ENCODE measurements at places on chromosomes 5 and 9.
A peak's percentile ranks its signal among the peaks of the same experiment; 100 is the strongest.

- DNase-seq = no peak
These were observed 417.7 kb downstream of the CHSY3 start for GRCh38 chr5:130321931-130322330.

DNA sequence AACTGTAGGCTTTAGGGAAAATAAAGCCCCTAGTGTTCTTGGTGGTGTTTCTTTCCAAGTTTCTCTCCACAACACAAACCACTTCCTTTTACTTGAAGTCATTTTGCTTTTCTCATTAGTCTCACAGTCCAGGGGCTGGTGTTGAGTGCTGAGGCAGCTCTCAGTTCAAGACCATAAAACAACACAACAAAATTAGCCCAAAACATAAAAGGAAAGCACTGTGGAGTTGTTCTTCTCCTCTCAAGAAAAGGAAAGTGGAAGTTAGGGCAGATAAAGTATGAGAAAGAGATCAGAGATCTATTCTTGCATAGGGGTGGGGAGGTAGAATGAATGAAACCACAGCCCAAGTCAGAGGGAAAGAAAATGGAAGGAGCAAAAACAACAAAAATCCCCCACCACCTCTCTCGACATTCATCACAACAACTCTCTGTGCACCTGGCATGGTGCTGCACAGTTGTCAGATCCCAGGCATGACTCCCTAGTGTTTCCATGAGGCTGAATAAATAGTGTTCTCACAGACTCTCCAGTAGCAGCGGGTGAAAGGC lies 569.9 kb downstream of the RAB3C start:
- no peak for DNase-seq

- DNase-seq = no peak
These were observed 90.0 kb downstream of the ARRDC3 start for GRCh38 chr5:91293131-91293530.

GRCh38 chr9:19913151-19913550 lies 124.3 kb upstream of the SLC24A2 start:
- peak; percentile 55 for DNase-seq

DNA sequence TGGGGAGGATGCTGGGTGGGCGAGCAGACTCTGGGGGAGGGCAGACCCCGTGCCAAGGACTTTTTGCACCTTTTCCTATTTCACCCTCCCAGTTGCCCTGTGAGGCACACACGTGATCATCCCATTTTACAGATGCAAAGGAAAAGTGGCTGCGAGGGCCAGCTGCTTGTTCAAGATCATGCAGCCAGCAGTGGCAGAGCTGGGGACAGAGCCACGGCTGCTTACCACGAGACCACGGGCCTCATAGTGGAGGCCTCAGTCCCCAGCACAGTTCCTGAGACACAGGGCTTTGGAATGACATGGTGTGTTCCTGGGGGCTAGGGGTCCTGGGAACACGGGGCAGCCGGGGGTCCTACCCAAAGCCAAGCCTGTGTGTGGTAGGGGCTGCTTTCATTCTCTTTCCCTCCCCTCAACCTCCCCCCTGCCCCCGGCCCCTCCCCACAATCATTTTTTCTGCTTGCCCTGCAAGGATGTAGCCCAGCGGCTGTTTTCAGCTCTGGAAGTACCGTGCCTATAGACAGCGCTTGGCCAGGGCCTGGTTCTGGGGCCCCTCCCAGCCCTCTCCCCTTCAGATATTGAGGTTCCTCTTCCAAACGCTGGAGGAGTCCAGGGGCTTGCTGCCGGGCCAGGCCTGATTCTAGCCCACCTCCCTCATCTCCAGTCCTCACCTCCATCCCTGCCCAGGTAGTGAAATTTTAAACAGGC lies 58.5 kb upstream of the IER5L start:
- DNase-seq = no peak

DNA sequence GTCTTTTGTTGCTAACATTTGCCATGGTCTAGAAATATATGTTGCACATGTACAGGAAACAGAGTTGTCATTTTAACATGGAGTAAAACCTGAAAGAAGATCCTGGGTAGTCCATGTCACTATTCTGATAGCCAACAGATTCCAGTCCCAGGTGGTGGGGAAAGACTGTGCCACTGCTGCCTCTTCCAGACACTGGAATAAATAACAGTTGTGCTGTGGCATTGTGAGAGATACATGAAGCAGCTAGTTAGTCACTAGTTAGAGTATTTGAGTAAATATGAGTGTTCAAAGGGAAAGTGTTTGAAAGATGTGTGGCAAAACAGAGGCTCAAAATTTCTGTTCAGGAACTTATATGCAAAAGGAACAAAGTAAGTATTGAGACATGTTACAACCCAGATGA lies 1408.3 kb downstream of the EFNA5 start:
- DNase-seq = no peak

GRCh38 chr5:33227746-33228145 lies 213.0 kb upstream of the TARS1 start:
- no peak for DNase-seq
